IPS DF 19.7 (cell line): ENCODE measurements at places on chromosomes 3 and 15.

- no peak for DNase-seq
Observed at GRCh38 chr3:72123908-72124441, 339.0 kb upstream of the PROK2 start.

DNA sequence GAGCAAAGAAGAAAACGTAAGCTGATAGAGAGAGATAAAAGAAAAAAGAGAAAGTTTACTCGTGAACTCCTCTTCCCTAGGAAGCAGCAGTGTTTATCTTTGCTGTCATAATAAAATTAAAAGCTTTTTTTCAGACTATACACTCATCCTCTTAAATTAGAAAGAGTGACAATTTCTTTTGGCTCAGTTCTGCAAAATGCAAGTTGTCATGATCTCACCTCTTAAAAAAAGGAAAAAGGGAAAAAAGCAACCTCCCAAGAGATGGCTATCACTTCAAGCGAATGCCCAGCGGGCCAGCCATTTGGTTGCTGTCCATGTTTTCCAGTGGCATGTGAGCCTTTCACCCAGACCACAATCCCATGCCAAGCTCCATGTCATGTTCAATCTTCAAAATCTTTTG, 7.0 kb upstream of the THBS1 start:
- no peak for DNase-seq

GRCh38 chr3:15280853-15281532, 51.4 kb downstream of the SH3BP5 start:
- no peak for DNase-seq

- DNase-seq, result no peak
Observed at GRCh38 chr3:9292516-9292915, 43.1 kb upstream of the SRGAP3 start.

- DNase-seq, result no peak
Observed at GRCh38 chr3:149705416-149705815, 46.9 kb downstream of the COMMD2 start.

DNA sequence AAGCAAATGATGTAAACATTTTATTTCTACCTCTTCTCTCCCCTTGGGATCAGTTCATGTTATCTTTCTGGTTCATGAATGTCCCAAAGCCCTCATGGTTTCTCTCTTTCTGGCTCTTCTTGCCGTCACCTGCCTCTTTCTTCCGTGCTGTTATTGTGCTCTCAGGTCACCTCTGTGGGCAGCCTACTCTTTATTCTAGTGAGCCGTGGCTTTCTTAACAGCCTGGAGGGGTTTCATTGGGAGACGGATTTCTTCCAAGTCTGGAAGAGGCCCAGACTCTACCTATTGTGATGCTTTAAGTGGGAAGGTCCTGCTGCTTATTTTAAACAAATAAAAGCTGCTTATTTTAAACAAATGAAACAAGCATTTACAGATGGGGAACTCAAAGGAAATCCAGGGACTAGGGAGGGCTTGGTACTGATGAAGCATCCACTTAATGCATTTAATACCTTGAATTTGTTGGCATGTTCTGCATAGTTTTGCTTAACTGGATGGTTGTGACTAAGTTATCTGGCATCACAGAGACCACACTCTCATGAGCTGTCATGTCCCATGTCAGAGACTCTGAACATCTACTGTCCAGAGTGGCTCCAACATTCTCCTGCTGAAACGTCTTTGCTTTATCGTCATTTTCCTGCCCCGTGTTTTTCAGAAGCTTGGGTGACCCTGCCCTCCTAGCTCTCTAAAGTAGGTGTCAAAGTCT, 443.3 kb downstream of the GABRG3 start:
- DNase-seq, result no peak

DNA sequence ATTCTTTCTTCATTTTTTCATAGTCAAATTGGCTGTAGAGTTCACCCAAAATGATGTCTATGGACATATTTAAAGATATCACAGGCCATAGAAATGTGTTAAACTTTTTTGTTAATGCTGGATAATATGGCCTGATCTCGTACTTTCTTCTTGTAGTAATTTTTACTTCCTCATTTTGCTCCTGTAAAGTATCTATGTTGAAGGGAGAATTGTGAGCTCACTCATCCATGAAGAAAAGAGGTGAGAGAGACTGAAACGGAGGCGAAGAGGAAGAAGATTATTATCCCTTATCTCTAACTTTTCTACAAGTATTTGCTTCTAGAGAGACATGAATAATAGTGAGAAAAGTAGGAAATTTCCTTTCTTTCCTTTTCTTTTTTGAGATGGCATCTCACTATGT, 613.8 kb upstream of the TBL1XR1 start:
- DNase-seq, result no peak

DNA sequence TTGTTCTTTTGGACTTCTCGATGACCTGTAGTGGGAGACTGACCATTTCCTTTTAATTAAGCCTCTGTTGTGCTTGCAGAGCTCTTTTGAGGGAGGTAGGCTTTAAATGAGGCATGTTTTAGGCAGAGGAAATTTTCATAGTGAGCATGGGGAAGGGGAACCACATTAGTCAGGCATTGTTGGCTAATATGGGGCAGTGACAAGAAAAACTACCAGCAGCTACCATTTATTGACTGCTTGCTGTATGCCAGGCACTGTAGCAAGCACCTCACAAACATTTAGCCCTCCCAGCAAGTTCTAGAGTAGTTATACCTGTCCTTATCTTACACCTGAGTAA, 10.9 kb downstream of the ATG7 start:
- DNase-seq, result no peak

DNA sequence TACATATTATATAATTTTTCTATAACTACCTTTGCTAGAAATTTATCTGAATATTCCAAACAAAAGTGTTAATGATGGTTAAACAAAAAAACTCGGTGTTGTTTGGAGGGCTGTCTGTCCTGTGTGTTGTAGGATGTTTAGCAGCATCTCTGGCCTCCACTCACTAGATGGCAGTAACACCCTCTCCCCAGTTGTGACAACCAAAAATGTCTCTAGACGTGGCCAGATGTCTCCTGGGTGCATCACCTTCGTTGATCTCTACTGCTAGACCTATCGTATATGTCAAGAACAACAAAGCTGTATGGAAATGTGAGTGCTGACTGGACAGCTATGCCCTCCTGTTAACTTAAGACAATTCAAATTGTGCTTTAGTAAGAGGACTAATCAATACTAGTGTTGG, 14.1 kb downstream of the ANKRD34C start:
- DNase-seq, result no peak

- DNase-seq, result no peak
Observed at GRCh38 chr15:73284090-73284716, 84.6 kb downstream of the HCN4 start.

DNA sequence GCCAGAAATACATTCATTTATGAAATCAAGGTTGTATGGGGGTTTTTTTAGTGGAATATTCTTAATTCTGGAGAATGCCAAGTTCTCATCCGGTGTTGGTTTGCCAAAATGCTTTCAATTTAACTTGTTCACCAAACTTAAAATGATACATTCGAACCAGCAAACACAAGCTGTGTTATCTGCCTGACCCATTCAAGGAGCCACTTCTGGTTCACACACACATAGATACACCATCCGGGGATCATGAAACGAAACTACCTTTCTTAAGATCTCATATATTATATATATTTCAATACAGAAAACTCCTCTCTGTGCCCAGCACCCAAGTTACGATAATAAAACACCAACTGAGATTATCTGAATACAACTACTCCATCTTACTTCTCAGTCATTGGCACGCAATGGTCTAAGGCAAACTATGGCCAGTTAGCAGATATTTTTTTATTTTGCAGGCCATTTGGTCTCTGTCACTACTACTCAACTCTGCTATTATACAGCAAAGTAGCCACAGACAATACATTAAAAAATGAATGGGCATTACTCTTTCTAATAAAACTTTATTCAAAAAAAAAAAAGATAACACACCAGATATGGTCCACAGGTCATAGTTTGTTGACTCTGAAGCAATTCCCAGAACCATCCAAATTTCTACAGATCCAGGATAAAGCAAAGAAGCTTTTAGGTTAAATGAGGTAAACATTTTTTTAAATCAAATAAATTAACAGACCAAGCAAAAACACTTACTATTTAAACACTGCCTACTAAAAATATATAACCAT, 89.6 kb downstream of the TBL1XR1 start:
- no peak for DNase-seq

GRCh38 chr3:107675233-107675900, 152.6 kb downstream of the BBX start:
- no peak for DNase-seq

- DNase-seq, result no peak
Observed at GRCh38 chr3:49602877-49603411, 48.7 kb downstream of the BSN start.

- no peak for DNase-seq
Observed at GRCh38 chr3:18179521-18179920, 245.6 kb downstream of the SATB1 start.

DNA sequence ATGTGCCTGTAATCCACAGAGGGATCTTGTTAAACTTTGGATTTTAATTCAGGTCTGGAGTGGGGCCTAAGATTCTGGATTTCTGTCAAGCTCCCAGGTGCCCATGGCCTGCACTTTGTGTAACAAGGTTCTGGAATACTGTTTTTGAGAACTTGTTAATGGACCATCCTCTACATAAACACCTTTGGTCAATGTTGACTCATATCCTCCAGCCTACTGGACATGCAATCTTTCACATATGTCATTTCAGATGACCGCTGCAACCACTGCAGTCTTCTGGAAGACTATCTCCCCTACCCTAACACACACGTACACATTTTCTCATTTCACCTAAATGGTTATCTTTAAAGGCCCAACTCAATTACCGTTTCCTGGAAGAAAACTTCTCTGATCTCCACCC, 302.1 kb upstream of the TPRG1 start:
- no peak for DNase-seq

DNA sequence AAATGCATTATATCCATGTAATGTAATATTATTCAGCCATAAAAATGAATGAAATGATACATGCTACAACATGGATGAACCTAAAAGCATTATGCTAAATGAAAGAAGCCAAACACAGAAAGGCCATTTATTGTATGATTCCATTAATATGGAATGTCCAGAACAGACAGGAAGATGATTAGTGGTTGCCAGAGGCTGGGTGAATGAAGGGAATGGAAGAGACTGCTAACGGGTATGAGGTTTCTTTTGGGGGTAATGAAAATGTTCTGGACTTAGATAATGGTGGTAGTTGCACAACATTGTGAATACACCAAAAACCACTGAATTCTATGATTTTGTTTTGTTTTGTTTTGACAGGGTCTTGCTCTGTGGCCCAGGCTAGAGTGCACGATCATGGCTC, 61.6 kb upstream of the MAP4 start:
- no peak for DNase-seq

DNA sequence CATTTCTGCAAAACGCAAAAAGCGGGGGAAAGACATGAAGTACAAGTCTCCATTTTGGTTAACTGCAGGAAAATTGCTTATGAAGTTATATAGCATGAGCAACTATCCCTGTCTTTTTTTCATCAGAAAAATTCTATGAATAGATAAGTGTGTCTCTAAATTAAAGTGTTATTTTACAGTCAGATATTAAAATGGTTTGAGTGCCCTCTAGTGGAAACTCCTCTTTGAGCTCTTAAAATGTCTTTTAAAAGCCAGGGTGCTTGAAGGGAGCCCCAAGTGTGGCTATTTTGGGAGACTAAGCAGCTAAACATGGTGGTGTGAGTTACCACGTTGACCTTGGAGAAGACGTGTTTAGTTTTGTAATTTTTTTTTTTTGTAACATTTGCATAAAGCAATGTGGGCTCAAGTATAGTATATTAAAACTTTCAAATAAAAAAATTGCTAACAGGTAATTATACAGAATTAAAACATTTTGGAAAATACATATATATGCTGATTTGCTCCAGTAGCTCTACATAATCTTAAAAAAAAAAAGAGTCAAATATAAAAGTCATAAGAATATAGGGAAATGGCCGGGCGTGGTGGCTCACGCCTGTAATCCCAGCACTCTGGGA, 77.2 kb downstream of the PPP2R3A start:
- no peak for DNase-seq

DNA sequence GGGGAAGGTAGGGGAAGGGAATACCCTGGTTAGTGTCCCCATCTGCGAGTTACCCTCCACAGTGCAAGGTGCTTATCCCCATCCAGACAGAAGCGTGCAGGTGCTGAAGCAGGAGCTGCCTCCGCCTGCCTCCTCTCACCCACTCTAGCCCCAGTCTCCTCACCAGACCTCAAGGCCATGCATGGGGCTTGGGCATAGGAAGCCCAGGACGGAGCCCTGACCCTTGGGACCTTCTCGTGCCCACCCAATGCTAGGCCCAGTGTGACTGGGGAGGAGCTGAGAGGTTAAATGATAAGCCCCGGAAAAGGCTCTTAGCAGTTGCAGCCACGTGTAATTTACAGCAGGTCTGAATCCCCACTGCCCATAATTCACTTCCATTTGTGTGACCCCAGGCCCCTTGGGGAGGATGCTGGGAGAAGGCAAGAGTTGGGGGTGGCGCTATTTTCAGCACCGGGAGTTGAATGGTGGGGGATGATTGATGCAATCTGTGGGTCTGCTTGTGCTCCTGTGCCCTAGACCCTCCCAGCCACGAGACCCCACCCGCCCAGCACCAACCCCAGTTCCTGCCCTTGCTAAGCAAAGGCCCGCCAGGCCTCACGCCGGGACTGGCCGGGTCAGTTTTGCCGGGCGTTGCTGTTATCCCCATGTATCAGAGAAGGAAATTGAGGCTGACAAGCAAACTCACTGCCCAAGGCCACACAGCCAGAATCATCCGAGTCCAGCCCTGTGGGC, 14.5 kb upstream of the PLXND1 start:
- DNase-seq, result no peak

DNA sequence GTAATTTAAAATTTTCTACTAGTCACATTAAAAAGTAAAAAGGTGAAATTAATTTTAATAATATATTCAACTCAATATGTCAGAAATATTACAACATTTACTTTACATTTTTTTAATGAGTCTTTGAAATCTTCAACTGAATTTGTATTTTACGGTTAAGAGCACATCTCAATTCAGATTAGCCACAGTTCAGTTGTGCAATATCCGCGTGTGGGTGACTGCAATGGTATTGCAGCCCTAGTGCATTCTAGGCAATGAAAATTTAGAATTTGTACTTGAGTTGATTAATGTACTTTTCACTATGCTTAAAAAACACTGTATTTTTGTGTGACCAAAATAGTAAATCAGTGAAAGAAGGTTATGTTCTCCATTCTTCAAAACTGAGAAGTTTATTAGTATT, 57.3 kb downstream of the CEP63 start:
- DNase-seq, result no peak

DNA sequence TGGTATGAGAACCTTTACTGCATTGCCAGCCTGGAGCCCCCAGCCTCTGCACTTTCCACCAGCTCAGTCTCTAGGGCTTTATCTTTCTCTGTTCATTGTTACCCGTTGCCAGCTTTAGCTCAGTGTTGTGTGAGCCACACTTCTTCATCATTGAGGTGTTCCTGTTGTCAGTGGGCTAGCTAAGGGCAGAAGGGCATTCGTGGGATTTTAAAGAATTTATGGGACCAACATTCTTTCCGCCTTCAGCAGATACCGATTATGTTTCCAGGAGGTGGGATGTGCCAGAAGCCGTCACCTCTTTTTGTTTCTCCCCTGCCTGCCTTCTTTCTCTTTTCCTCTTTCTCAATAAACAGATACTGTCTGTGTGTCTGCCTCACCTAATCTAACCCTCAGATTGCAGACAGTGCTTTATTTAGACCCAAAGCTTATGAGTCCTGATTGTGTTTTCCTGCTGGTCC, 64.5 kb downstream of the PGPEP1L start:
- DNase-seq, result no peak
